ENCODE measurements at places on chromosomes 4 and X.
A peak's percentile ranks its signal among the peaks of the same experiment; 100 is the strongest.

- DNase-seq, result peak; percentile 1
Measured at GRCh38 chr4:178937130-178937529, 1494.9 kb upstream of the AGA start.

DNA sequence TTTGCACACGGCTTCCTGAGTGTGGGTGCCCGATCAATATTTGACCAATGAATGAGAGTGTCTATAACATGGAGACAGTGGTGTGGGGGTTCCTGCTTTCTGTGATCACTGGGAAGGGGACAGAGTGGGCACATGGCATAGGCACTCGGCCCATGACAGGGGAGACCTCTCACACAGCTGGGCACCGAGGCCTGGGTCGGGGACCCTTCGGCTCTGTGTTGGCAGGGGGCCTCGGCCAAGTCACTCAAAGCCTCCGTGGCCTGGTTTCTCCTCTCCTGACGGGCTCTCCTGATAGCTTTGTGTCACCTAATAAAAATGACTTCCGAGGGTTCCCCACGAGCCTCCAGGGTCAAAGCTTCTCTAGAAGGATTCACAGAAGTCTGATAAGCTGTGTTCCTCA lies 43.9 kb upstream of the PSAPL1 start:
- DNase-seq, result no peak

DNA sequence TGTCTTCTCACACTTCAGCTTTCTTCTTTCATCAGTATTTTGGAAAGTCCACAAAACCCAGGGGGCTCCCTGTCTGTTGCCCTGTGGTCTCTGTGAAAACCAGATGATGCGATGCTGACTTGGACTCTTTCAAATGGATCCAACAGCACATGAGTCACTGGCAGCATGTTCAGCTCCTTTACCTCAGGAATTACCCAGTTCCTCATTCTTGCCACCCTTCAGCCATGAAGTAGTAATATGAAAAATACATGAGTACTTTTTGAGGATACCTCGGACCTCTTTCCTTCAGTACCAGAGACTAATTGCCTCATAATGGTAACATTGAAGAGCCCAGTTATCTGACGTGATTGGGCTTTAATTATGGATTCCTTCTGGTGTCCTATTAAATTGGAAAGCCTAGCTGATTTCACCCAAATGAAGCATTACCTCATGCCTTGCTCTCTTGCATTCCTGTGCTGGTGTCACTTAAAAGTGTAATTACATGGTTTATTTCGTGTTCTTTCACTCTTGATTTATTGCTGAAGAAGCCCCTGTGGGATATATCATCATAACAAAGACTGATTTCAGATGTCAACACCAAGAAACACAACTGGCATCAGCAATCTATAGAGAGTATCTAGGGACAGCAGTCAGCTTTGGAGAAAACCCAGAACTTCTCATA lies 63.4 kb downstream of the NFKB1 start:
- no peak for DNase-seq

DNA sequence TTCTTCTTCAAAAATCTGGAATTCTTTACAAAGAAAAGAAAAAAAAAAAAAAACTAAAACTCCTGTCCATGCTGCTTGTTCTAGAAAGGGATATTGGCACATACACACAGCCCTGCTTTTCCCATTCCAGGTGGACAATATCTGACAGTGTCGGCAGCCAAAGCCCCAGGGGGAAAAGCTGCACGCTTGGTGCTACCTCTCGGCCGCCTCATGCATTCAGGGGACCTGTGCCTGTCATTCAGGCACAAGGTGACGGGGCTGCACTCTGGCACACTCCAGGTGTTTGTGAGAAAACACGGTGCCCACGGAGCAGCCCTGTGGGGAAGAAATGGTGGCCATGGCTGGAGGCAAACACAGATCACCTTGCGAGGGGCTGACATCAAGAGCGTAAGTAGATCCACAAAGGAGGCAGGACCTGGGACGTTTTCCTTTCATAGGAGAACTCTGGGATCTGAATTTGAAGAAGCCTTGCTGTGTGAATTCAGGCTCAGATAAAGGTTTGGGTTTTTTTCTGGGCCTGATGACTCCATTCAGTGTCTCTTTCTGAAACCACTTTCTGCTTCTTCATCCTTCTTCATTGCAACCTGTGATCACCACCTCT lies 71.9 kb downstream of the NPNT start:
- DNase-seq, result no peak

GRCh38 chr4:176001151-176002006 lies 64.3 kb upstream of the WDR17 start:
- DNase-seq, result peak; percentile 35

GRCh38 chrX:31323658-31324057 lies 251.8 kb upstream of the FTHL17 start:
- no peak for DNase-seq

GRCh38 chrX:118652717-118653116 lies 74.7 kb upstream of the IL13RA1 start:
- DNase-seq, result no peak

GRCh38 chr4:113450295-113451080 lies 311.1 kb downstream of the CAMK2D start:
- no peak for DNase-seq

DNA sequence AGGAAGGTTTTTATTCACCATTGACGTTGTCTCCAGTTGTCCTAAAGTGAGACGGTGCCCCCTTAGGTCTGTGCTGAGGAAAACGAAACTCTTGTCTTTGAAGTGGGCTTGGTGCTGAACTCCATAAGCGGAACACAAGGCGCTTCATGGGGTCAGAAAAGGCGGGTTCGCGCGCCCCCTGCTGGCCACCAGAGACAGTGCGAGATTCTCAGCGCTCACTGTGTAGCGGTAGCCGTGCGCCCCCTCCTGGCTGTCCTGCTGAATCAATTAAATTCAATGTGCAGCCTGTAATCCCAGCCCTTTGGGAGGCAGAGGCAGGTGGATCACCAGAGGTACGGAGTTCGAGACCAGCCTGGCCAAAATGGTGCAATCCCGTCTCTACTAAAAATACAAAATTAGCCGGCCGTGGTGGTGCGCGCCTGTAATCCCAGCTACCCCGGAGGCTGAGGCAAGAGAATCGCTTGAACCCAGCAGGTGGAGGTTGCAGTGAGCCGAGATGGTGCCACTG lies 64.1 kb downstream of the RLIM start:
- DNase-seq, result no peak

DNA sequence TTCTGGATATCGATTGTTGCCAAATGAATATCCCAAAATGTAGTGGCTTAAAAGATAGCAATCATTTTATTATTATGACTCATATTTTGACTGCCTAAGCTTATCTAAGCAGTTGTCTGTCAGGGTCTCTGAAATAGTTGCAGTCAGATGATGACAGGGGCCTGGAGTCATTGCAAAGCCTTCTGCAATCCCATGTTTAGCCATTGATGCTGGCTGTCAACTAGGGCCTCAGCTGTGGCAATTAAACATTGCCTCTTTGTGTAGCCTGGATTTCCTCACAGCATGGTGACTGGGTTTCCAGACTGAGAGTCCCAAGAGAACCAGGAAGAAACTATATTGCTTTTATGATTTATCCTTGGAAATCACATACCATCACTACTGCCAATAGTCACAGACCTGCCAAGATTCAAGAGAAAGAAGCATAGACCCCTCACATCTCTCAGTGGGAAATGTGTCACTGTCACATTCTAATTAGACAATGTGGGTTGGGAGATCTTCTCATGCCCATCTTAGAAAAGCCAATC lies 227.3 kb upstream of the NOCT start:
- no peak for DNase-seq

- DNase-seq, result no peak
Measured at GRCh38 chrX:23699636-23700194, 32.4 kb downstream of the PRDX4 start.

DNA sequence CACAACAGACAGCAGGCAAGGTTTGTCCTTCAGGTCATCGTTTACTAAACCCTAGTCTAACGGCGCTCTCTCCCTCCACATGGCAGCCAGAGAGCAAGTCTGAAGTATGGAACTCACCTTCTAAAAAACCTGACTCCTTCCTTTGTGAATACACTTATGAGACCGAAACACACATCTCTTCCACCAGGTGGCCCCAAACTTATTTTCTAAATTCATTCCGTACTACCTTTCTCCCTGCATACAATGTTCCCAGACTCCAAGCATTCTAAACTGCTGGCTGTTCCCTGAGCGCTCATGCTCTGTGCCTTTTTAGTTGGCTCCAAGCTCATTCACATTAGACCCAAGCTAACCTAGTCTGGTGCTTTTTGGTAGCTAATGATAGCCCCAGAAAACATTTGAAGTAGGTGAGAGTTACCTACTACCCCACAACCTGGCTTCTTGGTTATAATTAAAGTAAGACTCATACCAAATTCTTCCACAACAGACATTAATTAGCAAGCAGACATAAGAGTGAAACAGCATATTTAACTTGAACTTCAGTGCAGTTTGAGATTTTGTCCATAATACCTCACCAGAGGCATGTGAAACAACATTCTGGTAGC lies 67.6 kb upstream of the DCLK2 start:
- no peak for DNase-seq

GRCh38 chr4:140448830-140449229 lies 21.4 kb upstream of the CLGN start:
- DNase-seq, result no peak

DNA sequence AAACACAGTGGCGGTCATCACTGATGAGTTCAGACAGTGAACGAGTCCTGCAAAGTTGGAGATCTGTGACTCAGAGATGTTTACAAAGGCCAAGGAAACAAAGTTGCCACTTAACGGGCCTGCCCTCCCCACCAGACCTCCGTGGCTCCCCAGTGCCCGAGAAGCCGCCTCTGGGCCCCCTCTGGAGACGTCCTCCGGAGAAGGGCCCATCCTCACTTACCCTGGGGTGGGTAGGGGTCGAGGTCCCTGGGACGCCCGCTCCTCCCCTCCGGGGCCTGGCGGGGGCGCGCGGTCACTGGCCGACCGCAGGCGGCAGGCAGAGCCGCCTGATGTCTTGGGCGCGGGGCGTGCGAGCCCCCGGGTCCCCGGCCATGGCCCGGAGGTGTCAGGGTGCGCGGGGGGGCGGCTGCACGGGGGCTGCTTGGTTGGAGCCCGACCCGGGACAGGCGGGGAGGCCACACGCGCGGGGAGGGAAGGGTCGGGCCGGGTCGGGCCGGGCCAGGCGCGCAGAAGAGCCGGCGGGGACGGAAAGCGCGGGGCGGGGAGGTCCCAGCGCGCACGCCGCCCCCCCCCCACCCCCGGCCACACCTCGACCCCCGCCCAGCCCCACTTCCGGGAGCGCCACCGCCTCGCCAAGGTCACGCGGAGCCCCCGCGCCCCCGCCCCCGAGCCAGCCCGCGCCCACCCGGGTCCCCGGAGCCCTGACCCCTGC lies 529 bp downstream of the DHRSX start:
- DNase-seq, result no peak

- DNase-seq, result no peak
Measured at GRCh38 chrX:114065577-114066223, 518.2 kb upstream of the HTR2C start.

DNA sequence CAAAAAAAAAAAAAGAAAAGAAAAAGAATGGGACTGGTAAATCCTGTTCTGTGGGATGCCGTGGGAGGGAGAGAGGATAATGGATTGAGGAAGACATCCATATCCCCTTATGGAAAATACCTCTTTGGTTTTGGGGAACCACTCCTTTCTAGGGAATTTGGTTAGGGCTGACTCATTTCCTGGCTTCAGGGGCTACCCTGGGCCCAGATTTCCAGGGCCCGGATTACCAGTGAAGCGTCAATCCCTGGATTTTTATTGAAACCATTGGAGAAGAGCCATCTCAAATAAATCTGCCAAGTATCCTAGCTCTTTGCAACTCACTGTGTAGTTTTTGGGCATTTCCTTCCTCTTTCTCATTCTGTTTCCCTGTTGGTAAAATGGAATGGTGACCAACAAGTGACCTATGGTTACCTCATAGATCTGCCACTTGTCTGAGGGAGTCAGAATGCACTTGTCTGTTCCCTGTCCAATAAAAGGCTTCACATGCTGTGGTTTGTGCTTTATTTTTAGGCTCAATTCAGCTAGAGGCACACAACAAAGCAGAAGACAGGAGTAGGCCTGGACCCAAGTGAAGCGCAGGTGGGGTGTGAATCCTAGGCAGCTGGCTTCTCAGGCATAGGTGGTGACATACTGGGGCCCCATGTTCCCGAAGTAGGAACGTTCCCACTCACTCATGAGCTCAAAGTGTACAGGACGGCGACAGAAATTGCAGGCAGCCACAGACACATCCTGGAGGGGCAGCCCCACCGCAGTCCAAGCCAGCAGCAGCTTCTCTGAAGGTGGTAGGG lies 8.6 kb downstream of the APEX2 start:
- DNase-seq, result no peak

DNA sequence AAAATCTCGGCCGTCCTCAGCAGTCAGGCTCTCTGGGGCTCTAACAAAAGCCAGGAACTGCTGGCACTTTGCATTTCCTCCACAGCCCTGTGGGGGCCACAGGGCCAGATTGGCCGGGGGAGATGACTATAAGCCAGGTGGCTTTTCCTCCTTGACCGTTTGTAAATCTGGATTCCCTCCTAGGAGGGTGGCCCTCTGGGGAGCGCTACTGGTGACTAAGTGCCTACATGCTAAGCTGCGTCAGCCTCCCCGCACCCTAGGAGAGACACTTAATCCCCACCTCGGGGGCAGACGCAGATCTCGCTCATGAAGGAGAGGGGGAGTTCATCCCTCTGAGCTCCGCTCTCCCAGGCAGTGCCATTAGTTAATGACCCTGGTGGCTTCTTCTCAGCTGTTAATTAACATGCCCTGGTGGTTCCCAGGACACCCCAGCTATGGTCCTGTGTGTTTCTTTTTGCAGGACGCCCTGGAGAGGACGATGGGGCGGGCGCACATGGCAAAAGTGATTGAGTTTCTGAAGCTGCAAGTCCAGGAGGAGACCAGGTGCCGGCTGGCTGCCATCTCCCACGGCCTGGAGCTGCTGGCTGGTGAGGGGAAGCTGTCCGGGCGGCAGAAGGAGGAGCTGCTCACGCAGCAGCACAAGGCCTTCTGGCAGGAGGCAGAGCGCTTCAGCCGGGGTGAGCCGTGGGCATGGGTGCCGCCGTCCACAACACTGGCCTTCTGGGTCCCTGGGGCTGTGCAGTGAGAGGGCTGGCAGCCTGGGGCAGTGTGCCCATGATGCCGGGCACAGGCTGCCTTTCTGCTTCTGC lies 41.6 kb downstream of the EVC start:
- DNase-seq, result peak; percentile 97

GRCh38 chrX:1213971-1214370 lies 1.5 kb upstream of the CRLF2 start:
- no peak for DNase-seq

GRCh38 chrX:64191281-64192010 lies 14.1 kb downstream of the AMER1 start:
- no peak for DNase-seq

DNA sequence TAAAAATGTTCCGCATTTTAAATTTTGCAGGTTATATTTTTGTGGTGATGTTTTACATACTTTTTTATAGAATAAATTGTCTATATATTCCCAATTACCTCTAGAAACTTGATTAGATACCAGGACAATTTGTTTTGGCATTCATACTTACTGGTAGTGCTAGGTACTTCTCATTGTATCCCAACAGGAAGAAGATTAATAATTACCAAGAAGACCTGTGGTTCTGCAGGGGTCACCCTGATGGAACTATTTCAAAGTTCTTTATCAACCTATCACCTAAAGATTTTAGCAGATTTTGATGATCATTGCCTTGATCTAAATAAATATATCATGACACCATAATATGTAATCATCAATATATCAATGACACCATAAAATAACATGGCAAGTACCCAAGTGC lies 22.5 kb upstream of the FAM9A start:
- no peak for DNase-seq

- DNase-seq, result no peak
Measured at GRCh38 chr4:121071640-121072223, 603 bp downstream of the NDNF start.

GRCh38 chrX:8783097-8783713 lies 18.0 kb downstream of the FAM9A start:
- DNase-seq, result no peak

GRCh38 chrX:118286066-118286762 lies 59.7 kb upstream of the WDR44 start:
- DNase-seq, result peak; percentile 3

Measured in retinal pigment epithelial cell (primary cell).